ENCODE measurements at places on chromosomes 16 and 17.
A peak's percentile ranks its signal among the peaks of the same experiment; 100 is the strongest.

- H3K27me3 ChIP-seq: peaks cover 66% of the 10 kb centered on the region
- H3K4me1 ChIP-seq: peaks cover 4% of the 10 kb centered on the region
- H3K36me3 ChIP-seq: peaks cover 4% of the 10 kb centered on the region
- no peak for DNase-seq
- no peak overlapping the region for H3K27ac ChIP-seq
- no peak overlapping the region for H3K4me3 ChIP-seq
These were observed 5.2 kb downstream of the FAM20A start for GRCh38 chr17:68595986-68596385.

DNA sequence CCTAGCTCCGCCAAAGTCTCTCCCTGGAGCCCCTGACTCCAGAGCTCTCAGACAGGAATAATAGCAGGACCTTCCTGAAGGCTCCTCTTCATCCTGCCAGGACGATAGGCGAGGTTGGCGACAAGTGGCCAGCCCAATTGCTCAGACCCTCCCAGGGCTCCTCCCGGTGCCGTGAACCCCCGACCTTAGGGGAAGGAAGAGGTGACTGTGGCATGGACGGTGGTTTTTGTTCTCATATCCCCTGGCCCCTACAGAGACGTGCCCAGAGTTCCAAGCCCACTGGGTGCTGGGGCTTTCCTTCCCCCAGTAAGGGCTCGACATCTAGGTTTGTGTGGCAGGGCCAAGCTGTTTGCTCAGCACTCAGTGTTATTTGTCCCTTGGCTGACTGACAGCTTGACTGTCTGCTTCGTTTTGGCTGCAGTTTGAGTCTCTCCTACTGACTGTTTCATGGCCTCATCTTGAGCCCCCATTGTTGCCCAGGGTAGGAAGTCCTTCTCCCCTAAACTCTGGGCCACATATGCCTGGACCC is 4.6 kb upstream of the ADCY7 start:
- no peak overlapping the region for H3K4me3 ChIP-seq
- H3K27ac ChIP-seq: no peak overlapping the region
- peaks cover 3% of the 10 kb centered on the region for H3K36me3 ChIP-seq
- H3K4me1 ChIP-seq: peaks cover 36% of the 10 kb centered on the region

GRCh38 chr16:71383054-71383773 is 24.7 kb downstream of the CALB2 start:
- H3K27ac ChIP-seq: no peak overlapping the region
- DNase-seq: no peak
- no peak overlapping the region for H3K4me3 ChIP-seq
- no peaks in the 10 kb centered on the region for H3K36me3 ChIP-seq

- peaks cover 26% of the 10 kb centered on the region for H3K4me1 ChIP-seq
- peaks cover 35% of the 10 kb centered on the region for H3K36me3 ChIP-seq
- H3K27ac ChIP-seq: no peak overlapping the region
- no peaks in the 10 kb centered on the region for H3K27me3 ChIP-seq
These were observed 4.5 kb downstream of the WIPI1 start for GRCh38 chr17:68452724-68453290.

GRCh38 chr17:31413874-31414549 is 22.5 kb downstream of the RAB11FIP4 start:
- no peak overlapping the region for H3K27ac ChIP-seq
- H3K4me1 ChIP-seq: no peaks in the 10 kb centered on the region
- no peak overlapping the region for H3K4me3 ChIP-seq
- H3K27me3 ChIP-seq: no peaks in the 10 kb centered on the region

DNA sequence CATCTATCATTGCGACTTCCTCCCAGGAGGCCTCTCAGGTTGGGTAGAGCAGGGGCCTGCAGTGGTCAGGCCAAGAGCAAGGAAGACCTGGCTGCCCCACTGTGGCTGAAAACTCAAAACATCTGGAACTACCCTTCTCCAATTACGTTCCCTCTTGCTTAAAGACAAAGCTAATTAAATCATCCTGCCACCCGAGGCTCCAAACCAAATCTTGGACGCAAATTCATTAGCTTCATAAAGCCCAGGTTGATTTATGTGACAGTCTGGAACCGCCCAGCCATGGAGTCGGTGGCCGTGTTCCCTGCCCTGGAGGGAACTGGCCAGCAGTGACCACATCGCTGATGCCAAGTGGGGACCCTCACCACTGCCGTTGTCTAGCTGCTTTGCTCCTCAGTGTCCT is 21.4 kb downstream of the GRIN2C start:
- no peak overlapping the region for H3K27ac ChIP-seq
- no peak for DNase-seq
- peaks cover 4% of the 10 kb centered on the region for H3K4me1 ChIP-seq
- peaks cover 11% of the 10 kb centered on the region for H3K36me3 ChIP-seq
- H3K27me3 ChIP-seq: peaks cover 7% of the 10 kb centered on the region

- peaks cover 3% of the 10 kb centered on the region for H3K27me3 ChIP-seq
- no peak overlapping the region for H3K27ac ChIP-seq
- H3K36me3 ChIP-seq: no peaks in the 10 kb centered on the region
- peaks cover 3% of the 10 kb centered on the region for H3K4me1 ChIP-seq
- DNase-seq: no peak
These were observed 63.2 kb downstream of the NKD1 start for GRCh38 chr16:50611332-50611934.

GRCh38 chr17:61362396-61362795 is 37.2 kb upstream of the TBX2 start:
- no peak overlapping the region for H3K27ac ChIP-seq
- no peaks in the 10 kb centered on the region for H3K36me3 ChIP-seq
- no peak overlapping the region for H3K4me3 ChIP-seq
- H3K4me1 ChIP-seq: no peaks in the 10 kb centered on the region
- H3K27me3 ChIP-seq: no peaks in the 10 kb centered on the region
- no peak for DNase-seq

GRCh38 chr17:77963441-77963840 is 4.9 kb downstream of the TNRC6C start:
- H3K4me1 ChIP-seq: peaks cover 42% of the 10 kb centered on the region
- peak overlapping the region; percentile 33 for H3K4me3 ChIP-seq
- peaks cover 16% of the 10 kb centered on the region for H3K36me3 ChIP-seq
- DNase-seq: no peak
- no peak overlapping the region for H3K27ac ChIP-seq
- no peaks in the 10 kb centered on the region for H3K27me3 ChIP-seq

DNA sequence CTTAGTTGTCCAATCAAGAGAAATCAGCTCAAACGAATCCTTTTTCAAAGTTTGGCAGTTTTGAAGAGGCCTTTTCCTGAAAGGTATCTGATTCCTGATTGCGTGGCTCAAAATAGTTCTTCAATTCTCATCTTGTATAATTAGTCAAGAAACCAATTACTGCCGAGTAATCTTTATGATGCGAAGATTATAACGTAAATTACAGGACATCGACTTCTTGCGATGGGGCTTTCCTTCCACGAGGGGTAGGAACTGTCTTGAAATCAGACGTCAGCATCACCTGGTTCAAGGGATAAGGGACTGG is 644 bp upstream of the ARL2BP start:
- H3K27ac ChIP-seq: peak overlapping the region; percentile 94
- H3K36me3 ChIP-seq: peaks cover 12% of the 10 kb centered on the region
- H3K4me1 ChIP-seq: peaks cover 25% of the 10 kb centered on the region
- H3K27me3 ChIP-seq: no peaks in the 10 kb centered on the region

- H3K4me3 ChIP-seq: no peak overlapping the region
- peaks cover 4% of the 10 kb centered on the region for H3K4me1 ChIP-seq
- DNase-seq: no peak
- no peaks in the 10 kb centered on the region for H3K36me3 ChIP-seq
- peaks cover 7% of the 10 kb centered on the region for H3K27me3 ChIP-seq
- no peak overlapping the region for H3K27ac ChIP-seq
These were observed 58.7 kb downstream of the RTN4RL1 start for GRCh38 chr17:1966274-1967086.

GRCh38 chr17:8066841-8067775 is 20.4 kb downstream of the ALOX12B start:
- no peak overlapping the region for H3K4me3 ChIP-seq
- H3K27ac ChIP-seq: no peak overlapping the region
- no peaks in the 10 kb centered on the region for H3K36me3 ChIP-seq
- H3K4me1 ChIP-seq: peaks cover 2% of the 10 kb centered on the region
- H3K27me3 ChIP-seq: peaks cover 43% of the 10 kb centered on the region

- H3K36me3 ChIP-seq: no peaks in the 10 kb centered on the region
- no peaks in the 10 kb centered on the region for H3K4me1 ChIP-seq
- no peak for DNase-seq
- H3K4me3 ChIP-seq: no peak overlapping the region
- peak overlapping the region; percentile 32 for H3K27ac ChIP-seq
These were observed 211.0 kb upstream of the GSE1 start for GRCh38 chr16:85401917-85402766.

- no peak for DNase-seq
- no peaks in the 10 kb centered on the region for H3K36me3 ChIP-seq
- no peak overlapping the region for H3K4me3 ChIP-seq
- no peaks in the 10 kb centered on the region for H3K27me3 ChIP-seq
These were observed 194.5 kb upstream of the CDH13 start for GRCh38 chr16:82432261-82432660.

GRCh38 chr17:57918017-57918895 is 37.0 kb downstream of the CUEDC1 start:
- no peak overlapping the region for H3K27ac ChIP-seq
- H3K36me3 ChIP-seq: no peaks in the 10 kb centered on the region
- no peaks in the 10 kb centered on the region for H3K4me1 ChIP-seq
- DNase-seq: no peak
- H3K4me3 ChIP-seq: no peak overlapping the region
- H3K27me3 ChIP-seq: peaks cover 18% of the 10 kb centered on the region

- H3K36me3 ChIP-seq: no peaks in the 10 kb centered on the region
- no peak for DNase-seq
- H3K27ac ChIP-seq: no peak overlapping the region
These were observed 557.2 kb downstream of the TOX3 start for GRCh38 chr16:51989637-51990230.

DNA sequence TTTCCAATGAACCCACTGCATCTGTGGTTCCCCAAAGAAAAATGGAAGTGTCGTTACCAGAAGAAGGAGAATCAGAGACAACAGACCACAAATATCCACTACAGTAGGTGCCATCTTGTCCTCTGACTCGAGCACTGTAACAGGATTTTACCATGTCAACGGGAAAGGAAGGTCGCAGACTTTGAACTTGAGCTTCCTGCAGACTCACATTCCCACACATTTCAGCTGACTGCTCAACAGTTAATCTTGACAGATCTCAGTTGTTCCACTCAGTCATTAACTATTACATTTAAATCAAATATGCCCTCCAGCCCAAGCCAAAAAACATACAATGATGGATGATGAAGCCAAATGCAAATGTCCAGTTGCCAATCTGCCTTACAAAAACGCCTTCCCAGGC is 37.0 kb downstream of the GAS7 start:
- H3K27me3 ChIP-seq: peaks cover 3% of the 10 kb centered on the region
- H3K4me3 ChIP-seq: no peak overlapping the region
- no peaks in the 10 kb centered on the region for H3K4me1 ChIP-seq

GRCh38 chr17:34816848-34817247 is 144.4 kb downstream of the CCT6B start:
- no peaks in the 10 kb centered on the region for H3K27me3 ChIP-seq
- H3K4me3 ChIP-seq: no peak overlapping the region
- peaks cover 4% of the 10 kb centered on the region for H3K4me1 ChIP-seq
- H3K36me3 ChIP-seq: no peaks in the 10 kb centered on the region
- no peak overlapping the region for H3K27ac ChIP-seq

GRCh38 chr16:85911251-85911930 is 12.4 kb downstream of the IRF8 start:
- no peaks in the 10 kb centered on the region for H3K27me3 ChIP-seq
- H3K27ac ChIP-seq: no peak overlapping the region
- no peak overlapping the region for H3K4me3 ChIP-seq
- peaks cover 7% of the 10 kb centered on the region for H3K4me1 ChIP-seq
- DNase-seq: no peak

GRCh38 chr16:21301168-21301894 is 23.2 kb upstream of the CRYM start:
- peaks cover 45% of the 10 kb centered on the region for H3K27me3 ChIP-seq
- no peaks in the 10 kb centered on the region for H3K36me3 ChIP-seq
- H3K4me3 ChIP-seq: peak overlapping the region; percentile 95
- peaks cover 21% of the 10 kb centered on the region for H3K4me1 ChIP-seq
- H3K27ac ChIP-seq: peak overlapping the region; percentile 79

DNA sequence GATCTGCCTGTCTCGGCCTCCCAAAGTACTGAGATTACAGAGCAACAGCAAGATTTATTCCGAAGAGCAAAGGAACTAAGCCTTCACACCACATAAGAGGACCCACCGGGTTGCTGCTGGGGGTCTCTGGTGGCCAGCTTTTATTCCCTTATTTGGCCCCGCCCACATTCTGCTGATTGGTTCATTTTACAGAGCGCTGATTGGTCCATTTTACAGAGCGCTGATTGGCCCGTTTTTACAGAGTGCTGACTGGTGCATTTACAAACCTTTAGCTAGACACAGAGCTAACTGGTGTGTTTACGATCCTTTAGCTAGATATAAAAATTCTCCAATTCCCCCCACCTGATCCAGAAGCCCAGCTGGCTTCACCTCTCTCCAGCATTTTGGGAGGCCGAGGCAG is 26.3 kb downstream of the COPRS start:
- no peaks in the 10 kb centered on the region for H3K36me3 ChIP-seq
- DNase-seq: no peak
- H3K4me1 ChIP-seq: peaks cover 4% of the 10 kb centered on the region
- peaks cover 7% of the 10 kb centered on the region for H3K27me3 ChIP-seq
- H3K4me3 ChIP-seq: no peak overlapping the region

- no peak for DNase-seq
- H3K36me3 ChIP-seq: peaks cover 41% of the 10 kb centered on the region
- peak overlapping the region; percentile 31 for H3K27ac ChIP-seq
These were observed 1.2 kb downstream of the MAPK7 start for GRCh38 chr17:19379361-19380065.

- peak within 1 kb of the TSS; percentile 86 for H3K27ac ChIP-seq
- peaks cover 13% of the 10 kb centered on the region for H3K4me1 ChIP-seq
- H3K36me3 ChIP-seq: peaks cover 9% of the 10 kb centered on the region
- H3K27me3 ChIP-seq: no peaks in the 10 kb centered on the region
- DNase-seq: peak; percentile 97
These were observed at the start of gene ZNF500 for GRCh38 chr16:4766875-4767628. ZNF500 (minus strand) TSS chr16:4767162; CDS start chr16:4765978, 1,184 bp downstream.
